Neural progenitor cell (in vitro differentiated cells): ENCODE measurements at places on chromosomes 16 and 17.

DNA sequence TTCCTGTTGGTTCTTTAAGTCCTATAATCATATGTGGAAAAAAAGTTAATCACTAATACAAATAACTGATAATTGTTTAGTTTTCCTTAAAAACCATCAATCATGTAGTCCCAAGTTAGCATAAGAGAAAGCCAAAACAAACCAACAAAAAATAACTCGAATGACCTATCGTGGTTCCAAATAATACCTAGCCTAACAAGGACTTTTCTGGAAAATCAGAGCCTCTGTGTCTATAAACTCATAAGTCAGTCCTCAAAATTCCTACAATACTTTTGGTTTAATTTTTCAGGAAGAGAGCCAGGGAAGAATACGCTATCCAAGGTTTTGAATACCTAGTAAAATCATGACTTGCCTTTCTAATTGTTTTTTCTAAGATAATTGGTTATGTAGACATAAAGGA is 975.3 kb upstream of the SOX9 start:
- H3K27ac ChIP-seq, result no peak overlapping the region
- no peak overlapping the region for H3K4me3 ChIP-seq
- H3K36me3 ChIP-seq, result no peaks in the 10 kb centered on the region

GRCh38 chr17:48610282-48611211 is at the start of gene HOXB7:
TSS of gene HOXB7 (minus strand) at chr17:48611017. CDS start at chr17:48610918, 99 bp downstream.
- H3K27ac ChIP-seq, result no peak within 1 kb of the TSS
- H3K4me1 ChIP-seq, result no peaks in the 10 kb centered on the region
- H3K36me3 ChIP-seq, result no peaks in the 10 kb centered on the region
- peak within 1 kb of the TSS; percentile 3 for H3K4me3 ChIP-seq
- no peak for DNase-seq
- peaks cover 100% of the 10 kb centered on the region for H3K27me3 ChIP-seq

DNA sequence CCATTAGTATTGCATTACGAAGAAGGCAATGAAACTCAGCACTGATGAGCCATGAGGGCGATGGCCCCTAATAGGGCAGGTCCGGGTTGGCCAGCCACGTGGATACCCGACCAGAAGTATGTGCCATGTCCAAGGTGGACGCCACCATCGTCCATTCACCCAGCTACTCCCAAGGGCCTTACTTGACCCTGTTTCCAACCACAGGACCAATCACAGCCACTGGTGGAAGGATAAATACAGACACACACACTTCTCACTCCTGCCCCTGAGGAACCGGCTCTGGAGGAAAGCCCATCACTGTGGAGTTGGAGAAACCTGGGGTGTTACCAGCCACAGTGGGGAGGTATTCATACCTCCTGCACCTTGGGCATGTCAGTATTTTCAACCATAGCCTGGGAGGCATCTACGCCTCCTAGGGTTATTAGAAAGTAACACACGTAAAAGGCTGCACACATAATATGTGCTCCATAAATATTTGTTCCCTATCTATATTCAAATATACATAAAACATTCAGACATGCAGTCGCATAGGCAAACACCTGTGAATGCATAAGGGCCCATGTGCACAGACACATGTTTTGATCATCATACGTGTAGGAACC is 5.4 kb upstream of the ITGA3 start:
- H3K4me1 ChIP-seq, result peaks cover 9% of the 10 kb centered on the region
- DNase-seq, result no peak
- no peak overlapping the region for H3K27ac ChIP-seq
- H3K4me3 ChIP-seq, result no peak overlapping the region

- H3K4me3 ChIP-seq, result no peak overlapping the region
- H3K4me1 ChIP-seq, result peaks cover 10% of the 10 kb centered on the region
- no peak for DNase-seq
- H3K27me3 ChIP-seq, result no peaks in the 10 kb centered on the region
- no peak overlapping the region for H3K27ac ChIP-seq
- no peaks in the 10 kb centered on the region for H3K36me3 ChIP-seq
These were observed 124.9 kb upstream of the CORO6 start for GRCh38 chr17:29747660-29748059.

DNA sequence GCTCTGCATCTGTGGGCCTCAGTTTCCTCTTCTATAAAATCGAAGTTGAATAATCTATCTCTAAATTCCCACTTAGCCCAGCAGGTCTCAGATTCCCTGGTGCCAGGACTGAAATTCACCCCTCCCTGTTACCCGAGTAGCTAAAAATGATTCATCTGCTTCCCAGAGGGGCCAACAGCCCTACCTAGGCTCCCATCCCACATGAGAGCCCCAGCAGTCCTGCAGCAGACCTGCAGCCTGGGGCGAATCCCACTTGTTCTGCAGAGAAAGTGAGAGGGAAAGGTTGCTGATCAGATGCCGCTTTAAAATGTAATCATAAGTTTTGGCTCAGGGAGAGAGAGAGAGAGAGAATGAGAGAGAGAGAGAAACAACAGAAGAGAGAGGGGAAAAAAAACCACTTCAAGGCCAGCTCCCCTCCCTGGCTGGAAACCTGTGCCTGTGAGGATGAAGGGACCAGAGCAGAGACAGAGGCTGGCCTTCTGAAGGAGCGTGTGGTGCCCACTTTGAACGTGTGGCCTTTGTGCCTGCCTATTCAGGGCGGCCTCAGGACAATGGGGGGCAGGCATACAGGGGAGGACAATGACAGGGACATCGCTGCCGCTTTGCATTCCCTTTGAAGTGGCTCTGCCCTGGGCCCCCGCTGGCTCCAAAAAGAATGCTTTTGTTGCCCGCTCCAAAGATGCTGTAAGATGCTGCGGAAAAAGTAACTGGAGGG is 85.2 kb upstream of the NKD1 start:
- peaks cover 34% of the 10 kb centered on the region for H3K4me1 ChIP-seq
- peak overlapping the region; percentile 16 for H3K4me3 ChIP-seq
- peak; percentile 87 for DNase-seq
- H3K27ac ChIP-seq, result no peak overlapping the region
- peaks cover 73% of the 10 kb centered on the region for H3K27me3 ChIP-seq

DNA sequence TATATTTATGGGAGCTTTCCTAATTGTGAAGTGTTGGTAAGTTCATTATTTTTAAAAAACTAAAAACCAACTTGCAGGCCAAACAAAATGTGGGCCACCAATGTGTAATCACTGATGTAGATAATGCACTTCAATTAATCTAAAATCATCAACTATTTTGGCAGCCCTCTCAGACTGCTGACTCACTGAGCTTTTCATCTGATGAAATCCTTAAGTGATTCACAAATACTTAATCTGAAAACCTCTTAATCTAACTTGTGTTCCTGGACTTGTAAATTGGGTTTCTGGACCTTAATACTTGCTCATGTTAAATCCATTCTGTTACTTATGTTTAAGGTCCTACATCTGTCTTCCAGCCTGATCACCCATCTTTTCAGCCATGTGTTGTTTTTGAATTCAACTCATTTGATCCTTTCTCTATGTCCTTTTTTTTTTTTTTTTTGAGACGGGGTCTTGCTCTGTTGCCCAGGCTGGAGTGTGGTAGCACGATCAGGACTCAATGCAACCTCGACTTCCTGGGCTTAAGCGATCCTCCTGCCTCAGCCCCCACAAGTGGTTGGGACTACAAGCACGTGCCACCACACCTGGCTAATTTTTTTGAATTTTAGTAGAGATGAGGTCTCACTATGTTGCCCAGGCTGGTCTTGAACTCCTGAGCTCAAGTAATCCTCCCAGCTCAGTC is 39.0 kb downstream of the PRKCB start:
- H3K27me3 ChIP-seq, result no peaks in the 10 kb centered on the region
- no peak overlapping the region for H3K27ac ChIP-seq
- DNase-seq, result no peak

DNA sequence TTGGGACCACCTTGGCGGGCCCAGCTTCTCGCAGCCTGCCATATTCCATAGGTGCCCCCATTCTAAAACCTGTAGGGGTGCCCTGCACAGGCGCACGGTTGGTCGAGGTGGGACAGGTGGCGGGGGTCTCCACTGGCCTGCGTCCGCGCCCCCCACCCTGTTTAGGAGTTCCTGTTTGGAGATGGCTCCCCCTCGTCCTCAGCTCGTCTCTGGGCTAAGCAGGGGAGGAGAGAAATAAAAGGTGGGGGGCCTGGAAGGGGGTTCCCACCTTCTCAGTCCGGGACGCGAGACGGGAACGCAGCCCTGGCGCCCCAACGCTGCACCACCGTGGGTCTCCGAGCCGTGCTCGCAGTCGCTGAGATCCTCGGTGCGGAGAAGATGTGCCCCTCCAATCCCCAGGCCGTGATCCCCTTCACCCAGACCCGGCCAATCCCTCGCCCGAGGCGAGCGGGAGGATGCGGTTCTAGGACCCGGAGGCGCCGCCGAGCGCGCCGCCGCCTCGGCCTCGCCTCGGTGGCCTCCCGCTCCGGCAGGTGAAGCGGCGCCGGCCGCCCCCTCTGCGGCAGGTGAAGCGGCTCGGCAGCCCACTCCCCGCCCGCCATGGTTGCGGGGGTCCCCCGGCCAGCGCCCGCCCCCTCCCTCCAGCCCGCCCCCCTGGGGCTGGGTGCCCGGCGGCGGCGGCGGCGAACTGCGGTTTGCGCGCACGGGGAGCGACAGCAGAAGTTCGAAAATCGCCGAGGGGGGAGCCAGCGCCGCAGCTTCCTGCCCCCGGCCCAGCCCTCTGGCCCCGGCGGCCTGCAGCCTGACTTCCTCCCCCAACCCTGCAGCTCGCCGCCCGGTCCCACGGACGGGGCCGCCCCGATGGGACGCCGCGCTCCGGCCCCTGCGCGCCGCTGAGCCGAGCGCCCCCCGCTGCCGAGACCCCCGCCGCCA is at the start of gene FMNL1:
TSS of gene FMNL1 (plus strand) at position 805 of the 933 bp plus-strand sequence. CDS start 240 bp downstream, outside the sequence.
- H3K27ac ChIP-seq, result no peak within 1 kb of the TSS
- peaks cover 7% of the 10 kb centered on the region for H3K4me1 ChIP-seq
- peak within 1 kb of the TSS; percentile 78 for H3K4me3 ChIP-seq
- peak; percentile 77 for DNase-seq
- H3K27me3 ChIP-seq, result peaks cover 61% of the 10 kb centered on the region
- H3K36me3 ChIP-seq, result no peaks in the 10 kb centered on the region

DNA sequence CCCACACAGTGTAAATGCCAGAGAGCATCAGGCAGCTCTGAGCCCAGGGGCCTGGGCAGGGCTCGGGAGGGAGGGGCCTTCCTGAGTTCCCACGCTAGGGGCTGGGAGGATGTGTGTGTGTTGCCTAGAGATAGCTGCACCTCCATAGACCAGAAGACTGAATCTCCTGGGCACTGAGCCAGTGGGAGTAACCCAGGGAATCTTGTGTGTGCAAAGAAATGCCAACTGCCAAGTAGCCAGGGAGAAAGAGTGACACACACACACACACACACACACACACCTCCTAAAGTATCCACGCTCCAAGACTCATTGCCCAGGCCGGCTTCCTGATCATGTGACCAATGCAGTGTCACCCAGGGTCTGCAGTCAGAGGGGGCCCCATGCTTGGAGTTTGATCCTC is 166.2 kb upstream of the RPL38 start:
- no peaks in the 10 kb centered on the region for H3K27me3 ChIP-seq
- H3K36me3 ChIP-seq, result no peaks in the 10 kb centered on the region
- DNase-seq, result peak; percentile 36
- H3K27ac ChIP-seq, result no peak overlapping the region

DNA sequence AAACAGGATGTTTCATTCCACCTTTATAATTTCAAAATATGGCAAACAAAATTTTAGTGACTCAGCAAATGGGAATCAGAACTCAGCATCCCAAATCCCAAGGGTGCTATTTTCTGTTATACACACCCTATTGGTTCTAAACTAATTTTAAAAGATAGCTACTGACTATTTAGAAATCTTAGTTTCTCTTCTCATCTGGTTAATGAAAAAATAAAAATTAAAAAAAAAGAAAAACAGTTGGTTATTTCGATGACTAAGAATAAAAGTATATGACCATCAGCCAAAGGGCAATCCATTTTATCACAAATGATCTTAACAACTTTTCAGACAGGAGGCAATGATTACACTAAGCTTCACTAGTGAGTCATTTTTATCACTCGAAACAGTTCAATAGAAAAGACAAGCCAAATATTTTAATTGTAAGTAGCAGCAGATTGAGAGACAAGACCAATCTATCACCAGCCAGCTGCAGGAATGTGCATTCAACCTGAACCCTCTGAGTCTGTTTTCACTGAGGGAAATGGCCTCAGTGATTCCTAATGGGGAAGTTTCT is 15.2 kb downstream of the PHLPP2 start:
- H3K36me3 ChIP-seq, result no peaks in the 10 kb centered on the region
- no peak for DNase-seq
- no peaks in the 10 kb centered on the region for H3K27me3 ChIP-seq
- H3K4me1 ChIP-seq, result peaks cover 26% of the 10 kb centered on the region
- no peak overlapping the region for H3K27ac ChIP-seq
- H3K4me3 ChIP-seq, result no peak overlapping the region

- H3K27me3 ChIP-seq, result no peaks in the 10 kb centered on the region
- no peak overlapping the region for H3K27ac ChIP-seq
- DNase-seq, result no peak
These were observed 61.4 kb upstream of the TMC5 start for GRCh38 chr16:19356024-19356952.

DNA sequence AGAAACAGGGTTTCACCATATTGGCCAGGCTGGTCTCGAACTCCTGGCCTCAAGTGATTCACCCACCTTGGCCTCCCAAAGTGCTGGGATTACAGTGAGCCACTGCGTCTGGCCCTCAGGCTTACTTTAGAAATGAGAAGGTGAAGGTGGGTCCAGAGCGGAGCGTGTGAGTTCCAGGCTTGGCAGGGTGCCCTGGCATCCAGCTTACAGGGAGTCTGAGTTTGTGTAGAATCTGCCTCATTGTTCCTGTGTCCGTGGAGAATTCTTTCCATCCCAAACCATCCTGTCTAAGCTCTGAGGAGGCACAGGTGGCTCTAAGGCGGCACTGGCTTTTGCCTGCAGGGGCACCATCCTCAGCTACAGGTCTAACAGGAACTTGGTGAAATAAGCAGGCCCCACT is 50.6 kb downstream of the RAB11FIP3 start:
- no peak overlapping the region for H3K27ac ChIP-seq
- no peak overlapping the region for H3K4me3 ChIP-seq
- no peak for DNase-seq
- no peaks in the 10 kb centered on the region for H3K36me3 ChIP-seq

GRCh38 chr17:55751720-55752250 is 934 bp downstream of the PCTP start:
- H3K27me3 ChIP-seq, result no peaks in the 10 kb centered on the region
- peaks cover 6% of the 10 kb centered on the region for H3K4me1 ChIP-seq
- H3K27ac ChIP-seq, result no peak overlapping the region
- H3K36me3 ChIP-seq, result no peaks in the 10 kb centered on the region
- no peak for DNase-seq

GRCh38 chr17:16991349-16992009 is 19.6 kb upstream of the TNFRSF13B start:
- no peaks in the 10 kb centered on the region for H3K4me1 ChIP-seq
- H3K4me3 ChIP-seq, result no peak overlapping the region
- H3K27ac ChIP-seq, result no peak overlapping the region
- H3K27me3 ChIP-seq, result no peaks in the 10 kb centered on the region
- H3K36me3 ChIP-seq, result no peaks in the 10 kb centered on the region
- peak; percentile 83 for DNase-seq

DNA sequence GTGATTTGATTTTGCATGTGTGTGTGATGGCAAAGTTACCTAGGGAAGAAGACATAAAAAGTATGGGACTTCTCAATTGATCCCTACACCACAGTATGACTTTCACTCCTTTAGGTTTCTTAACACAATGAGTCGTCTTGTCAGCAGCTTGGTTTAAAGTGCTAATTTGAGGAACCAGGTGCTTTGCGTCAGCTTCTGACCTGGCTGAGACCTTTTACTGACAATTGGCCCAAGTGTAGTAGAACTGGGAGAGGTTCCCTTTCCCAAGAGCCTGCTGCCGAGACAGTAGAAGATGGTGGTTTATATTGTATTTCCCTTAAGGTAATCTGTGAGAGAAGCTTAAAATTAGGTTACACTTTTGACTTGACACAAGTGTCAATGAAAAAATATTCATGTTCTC is 54.9 kb downstream of the LDHD start:
- DNase-seq, result no peak
- no peak overlapping the region for H3K27ac ChIP-seq
- H3K27me3 ChIP-seq, result no peaks in the 10 kb centered on the region
